ENCODE measurements at places on chromosomes 12 and 14. TPM values are rescaled to one million over a fixed set of nuclear protein-coding genes. Genes with fewer than 3 reads are reported as not detected.

SMOC1 gene
- total RNA-seq: 12.8 TPM

PRH2 gene
- not detected for total RNA-seq

NFE2 gene
- total RNA-seq: not detected

GPR162 gene
- 2.2 TPM for total RNA-seq

PLEKHD1 gene
- total RNA-seq: 0.30 TPM

RPS6KL1 gene
- 1.8 TPM for total RNA-seq

STX2 gene
- total RNA-seq: 26.9 TPM
